ENCODE measurements at places on chromosomes 2 and 18.

GRCh38 chr2:191486584-191487320 is 191.2 kb upstream of the NABP1 start:
- no peak for DNase-seq

DNA sequence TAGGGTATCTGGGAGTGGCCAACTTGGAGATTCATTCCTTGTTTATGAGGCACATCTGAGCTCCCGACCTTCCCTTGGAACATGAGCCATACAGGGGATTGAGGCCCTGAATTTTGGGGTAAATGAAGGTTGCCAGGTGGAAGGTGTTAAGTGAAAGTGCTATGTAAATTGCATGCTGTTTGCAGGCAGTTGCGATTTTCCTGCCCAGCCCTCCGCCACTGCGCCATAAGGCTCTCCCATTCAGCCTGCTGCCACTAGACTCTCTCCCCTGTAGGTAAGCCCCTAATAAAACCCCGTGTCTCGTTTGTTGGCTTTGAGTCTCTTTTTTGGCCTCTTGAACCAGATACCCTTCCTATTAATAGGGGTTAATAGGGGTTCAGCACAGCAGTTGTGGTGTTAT is 33.8 kb downstream of the PCARE start:
- DNase-seq, result no peak

DNA sequence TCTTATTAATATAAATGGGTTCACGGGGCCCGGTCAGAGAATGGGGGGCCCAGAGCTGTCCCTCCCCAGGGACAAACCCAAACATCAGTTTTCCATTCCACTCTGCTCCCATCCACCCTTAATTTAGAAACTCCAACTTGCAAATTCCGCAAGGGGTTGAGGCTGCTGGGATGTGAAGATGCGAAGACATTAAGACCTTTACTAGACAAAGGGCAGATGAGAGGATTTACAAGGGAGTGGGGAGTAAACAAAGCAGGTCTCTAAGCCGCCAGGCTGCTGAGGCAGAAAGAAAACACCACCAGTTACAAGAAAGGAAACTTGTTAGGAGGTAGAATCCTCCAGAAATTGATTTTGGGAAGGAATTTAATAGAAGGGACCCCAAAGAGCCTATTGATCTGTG is 33.1 kb downstream of the MARCO start:
- no peak for DNase-seq

GRCh38 chr2:129087133-129087813 is 768.6 kb upstream of the HS6ST1 start:
- no peak for DNase-seq

DNA sequence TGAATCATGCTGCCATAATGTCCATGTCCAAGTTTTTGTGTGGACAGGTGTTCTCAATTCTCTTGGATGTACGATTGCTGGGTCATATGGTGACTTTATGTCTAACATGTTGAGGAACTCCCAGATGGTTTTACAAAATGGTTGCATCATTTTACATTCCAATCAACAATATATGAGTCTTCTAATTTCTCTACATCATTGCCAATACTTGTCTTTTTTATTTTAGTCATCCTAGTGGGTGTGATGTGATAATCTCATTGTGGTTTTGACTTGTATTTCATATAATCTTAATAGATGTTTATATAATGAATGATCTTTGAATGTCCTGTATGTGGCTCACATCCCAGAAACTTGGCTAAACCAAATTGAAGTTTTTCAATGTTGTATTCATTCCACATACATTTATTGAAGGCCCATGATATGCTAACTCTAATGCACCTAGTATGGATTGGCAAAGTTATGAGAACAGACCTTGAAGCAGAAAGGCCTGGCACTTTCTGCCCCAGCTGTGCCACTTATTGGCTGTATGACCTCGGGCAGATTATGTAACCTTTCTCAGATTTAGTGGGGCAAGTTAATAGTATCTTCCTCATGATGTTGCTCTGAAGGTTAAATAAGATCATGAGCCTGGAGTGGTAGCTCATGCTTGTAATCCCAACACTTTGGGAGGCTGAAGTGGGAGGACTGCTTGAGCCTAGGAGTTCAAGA is 205.4 kb downstream of the RAB3GAP1 start:
- DNase-seq, result no peak

DNA sequence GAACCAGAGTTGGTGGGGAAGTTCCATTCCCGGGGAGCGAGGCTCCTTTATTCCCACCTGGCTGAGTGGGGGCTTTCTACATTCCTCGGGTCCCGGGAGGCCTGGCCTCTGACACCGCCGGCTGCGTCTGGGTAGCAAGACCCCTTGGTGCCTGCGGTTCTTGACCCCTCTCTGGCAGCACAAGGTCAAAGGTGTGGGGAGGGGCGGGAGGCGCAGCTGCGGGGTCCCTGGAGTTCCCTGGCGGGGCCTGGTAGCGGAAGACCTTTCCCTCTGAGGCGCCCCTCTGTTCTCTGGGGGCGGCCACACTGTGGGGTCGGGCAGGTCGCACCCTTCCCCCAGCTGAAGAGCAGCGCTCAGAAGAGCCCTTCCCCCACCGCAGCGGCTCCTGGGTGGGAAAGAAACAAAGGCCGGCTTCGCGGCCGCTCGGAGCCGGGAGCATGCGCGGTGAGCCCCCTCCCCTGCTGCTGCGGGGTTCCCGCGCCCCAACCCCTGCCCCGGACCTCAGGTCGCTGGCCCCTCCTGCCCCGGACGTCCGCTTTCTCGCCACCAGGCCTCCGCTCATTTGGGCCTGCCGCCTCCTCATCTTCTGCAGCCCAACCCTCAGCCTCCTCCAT is 146.3 kb downstream of the ANKRD44 start:
- no peak for DNase-seq

Data from NCI-H2029 treated with DMSO at 0.1 percent for 48 hours (cell line).